ENCODE measurements at places on chromosomes 5 and 9.

DNA sequence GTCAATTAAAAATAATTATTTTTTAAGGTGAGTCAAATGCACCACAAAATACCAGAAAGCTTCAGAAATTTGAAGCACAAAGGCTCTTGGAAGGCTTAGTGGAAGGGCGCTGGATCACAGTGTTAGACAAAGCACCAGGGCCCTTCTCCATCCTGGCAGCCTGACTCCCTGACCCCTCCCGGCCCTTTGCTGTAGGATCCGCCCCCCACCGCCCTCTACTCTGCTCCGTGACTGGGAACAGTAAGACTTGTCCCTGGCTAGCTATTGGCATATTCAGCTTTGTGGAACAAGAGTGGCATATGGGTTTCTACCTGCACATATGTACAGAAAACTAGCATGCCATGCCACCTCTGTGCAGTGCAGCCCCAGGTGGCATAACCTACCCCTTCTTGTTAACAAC lies 222.1 kb downstream of the SYK start:
- DNase-seq: no peak

GRCh38 chr9:14478175-14479162 lies 164.5 kb upstream of the NFIB start:
- DNase-seq: no peak

DNA sequence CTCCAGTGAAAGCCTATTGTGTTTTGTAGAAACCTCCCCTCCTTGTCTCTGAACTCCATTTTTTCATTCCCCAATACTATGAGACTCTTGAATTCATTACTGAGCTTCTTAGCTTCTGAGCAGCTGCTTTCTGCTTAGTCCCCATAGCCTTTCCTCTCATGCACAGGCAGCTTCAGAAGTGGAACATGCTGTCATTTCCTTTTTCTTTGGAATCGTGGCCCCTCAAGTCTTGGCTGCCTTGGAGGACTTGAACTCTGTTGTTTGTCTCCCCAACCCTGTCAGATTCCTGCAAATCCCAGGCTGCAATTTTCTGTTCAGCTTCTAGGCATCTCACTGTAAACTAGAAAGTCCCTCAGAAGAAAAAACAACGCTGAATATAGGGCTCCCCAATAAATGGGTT lies 268.5 kb downstream of the ARRDC3 start:
- DNase-seq: no peak

DNA sequence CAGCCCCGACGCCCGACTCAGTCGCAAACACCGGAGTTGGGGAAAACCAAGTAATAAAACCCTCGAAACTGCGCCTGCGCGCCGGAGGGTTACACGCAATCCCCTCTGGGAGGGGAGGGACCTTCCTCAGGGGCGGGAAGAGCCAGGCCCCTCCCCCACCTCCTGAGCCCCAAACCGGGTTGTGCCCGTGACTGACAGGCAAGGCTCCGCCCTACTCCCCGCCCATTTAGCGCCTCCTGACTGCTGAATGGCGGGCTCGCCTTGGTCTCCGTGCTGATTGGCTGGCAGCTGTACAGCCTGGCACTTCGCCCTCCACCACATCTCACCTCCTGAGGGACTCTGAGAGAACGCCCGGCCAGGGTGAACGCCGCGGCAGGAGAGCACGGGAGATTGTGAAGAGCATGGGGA lies at the start of gene PRDM9:
Gene PRDM9 (plus strand): TSS at position 332 of the 408 bp plus-strand sequence. CDS start 1,425 bp downstream, outside the sequence.
- DNase-seq: peak; percentile 96

- DNase-seq: no peak
Observed at GRCh38 chr9:9754186-9754585, 858.6 kb downstream of the PTPRD start.

- DNase-seq: peak; percentile 62
Observed at GRCh38 chr5:68459093-68459809, 243.7 kb downstream of the PIK3R1 start.

GRCh38 chr9:71729816-71730526 lies 38.3 kb downstream of the CEMIP2 start:
- DNase-seq: no peak

- no peak for DNase-seq
Observed at GRCh38 chr5:132205385-132206125, 22.1 kb downstream of the P4HA2 start.

- DNase-seq: no peak
Observed at GRCh38 chr9:11158676-11159075, 545.9 kb upstream of the PTPRD start.

GRCh38 chr5:32390819-32391591 lies 53.5 kb downstream of the ZFR start:
- no peak for DNase-seq

- no peak for DNase-seq
Observed at GRCh38 chr9:5626727-5627634, 1.9 kb upstream of the RIC1 start.

DNA sequence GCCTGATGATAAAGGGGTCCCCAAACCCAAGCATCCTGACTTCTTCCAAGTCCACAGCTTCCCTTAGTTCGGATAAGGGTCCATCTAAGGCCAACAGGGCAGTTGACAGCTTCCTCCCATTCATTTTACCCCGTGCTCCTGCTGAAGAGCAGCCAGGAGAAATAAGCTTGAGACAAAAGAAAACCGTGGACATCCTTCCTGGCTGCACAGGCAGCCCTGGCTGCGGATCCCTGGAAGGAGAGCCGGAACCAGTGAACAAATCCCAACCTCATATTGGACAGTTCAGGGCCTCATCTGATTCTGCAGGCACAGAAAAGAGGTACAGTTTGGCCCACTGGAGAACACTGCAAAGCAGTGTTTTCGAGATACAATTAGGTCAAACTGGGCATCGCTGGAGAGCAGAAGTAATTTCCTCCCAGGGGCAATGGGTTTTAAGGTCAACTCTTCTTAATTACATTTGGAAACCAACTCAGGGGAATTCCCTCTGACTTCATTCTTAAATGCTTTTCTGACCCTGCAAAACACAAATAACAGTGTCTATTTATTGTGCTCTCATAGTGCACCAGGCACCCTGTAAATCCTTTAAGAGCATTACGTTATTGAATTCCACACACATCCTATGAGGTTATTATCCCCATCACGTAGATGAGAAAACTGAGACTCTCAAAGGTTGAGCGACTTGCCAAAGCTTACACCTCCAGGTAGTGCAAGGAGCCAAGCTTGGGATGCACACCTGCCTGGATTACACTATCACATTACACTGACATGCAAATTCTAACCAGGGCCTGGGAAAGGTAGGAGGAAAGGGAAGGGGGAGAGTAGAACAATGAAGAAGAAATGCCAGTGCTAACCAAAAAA lies 21.2 kb downstream of the ADAM19 start:
- no peak for DNase-seq

DNA sequence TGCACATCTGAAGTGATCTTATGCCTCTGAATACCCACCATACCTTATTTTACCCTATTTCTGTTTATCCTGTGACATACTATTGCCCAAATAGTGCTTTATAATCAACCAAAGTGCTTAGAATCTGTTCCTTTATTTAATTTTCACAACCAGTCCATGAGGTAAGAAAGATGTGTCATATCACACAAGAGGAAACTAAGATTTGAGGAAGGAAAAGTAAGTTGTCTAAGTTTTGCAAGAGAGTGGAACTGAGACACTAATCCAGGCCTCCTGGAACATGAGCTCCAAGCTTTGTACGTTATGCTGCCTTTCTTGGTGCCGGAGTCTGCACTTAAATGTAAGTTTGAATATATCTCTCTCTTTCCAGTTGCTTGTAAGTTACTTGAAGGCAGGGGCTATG lies 17.2 kb downstream of the KDM3B start:
- no peak for DNase-seq

DNA sequence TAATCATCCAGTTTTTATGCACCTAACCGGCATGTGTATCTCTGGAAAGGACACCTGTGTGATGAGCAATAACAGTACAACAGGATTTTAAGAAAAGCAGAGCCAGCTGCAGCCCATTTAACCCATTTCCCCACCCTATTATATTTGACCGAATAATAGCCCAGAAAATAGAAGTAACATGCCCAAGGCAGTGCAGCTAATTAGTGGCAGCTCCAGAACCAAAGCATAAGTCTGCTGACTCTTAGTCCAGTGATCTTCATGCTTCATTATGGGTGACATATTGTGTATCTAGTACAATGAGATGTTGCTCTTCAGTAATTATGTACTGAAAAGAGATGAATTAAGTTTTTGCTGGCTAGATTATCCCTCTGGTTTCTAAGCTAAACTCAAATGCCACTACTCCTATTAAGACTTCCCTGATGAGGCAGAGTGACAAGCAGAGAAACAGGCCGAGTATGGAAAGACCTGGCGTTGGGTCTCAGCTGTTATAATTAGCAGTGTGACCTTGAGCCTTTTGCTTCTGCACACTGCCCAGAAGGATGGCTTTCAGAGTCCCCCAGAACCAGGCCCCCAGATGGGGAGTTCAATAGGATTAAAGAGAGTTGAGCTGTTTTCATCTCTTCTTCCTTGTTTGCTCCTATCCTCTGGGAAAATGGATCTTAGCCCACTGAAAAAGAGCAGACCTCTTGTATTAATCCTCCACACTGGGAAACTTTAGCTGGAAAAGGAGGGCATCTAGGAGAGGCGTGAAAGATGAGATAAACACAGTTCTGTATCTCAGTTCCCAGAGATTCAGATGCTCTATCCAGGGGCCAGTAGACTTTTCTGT lies 10.8 kb upstream of the C1QTNF3 start:
- DNase-seq: no peak

DNA sequence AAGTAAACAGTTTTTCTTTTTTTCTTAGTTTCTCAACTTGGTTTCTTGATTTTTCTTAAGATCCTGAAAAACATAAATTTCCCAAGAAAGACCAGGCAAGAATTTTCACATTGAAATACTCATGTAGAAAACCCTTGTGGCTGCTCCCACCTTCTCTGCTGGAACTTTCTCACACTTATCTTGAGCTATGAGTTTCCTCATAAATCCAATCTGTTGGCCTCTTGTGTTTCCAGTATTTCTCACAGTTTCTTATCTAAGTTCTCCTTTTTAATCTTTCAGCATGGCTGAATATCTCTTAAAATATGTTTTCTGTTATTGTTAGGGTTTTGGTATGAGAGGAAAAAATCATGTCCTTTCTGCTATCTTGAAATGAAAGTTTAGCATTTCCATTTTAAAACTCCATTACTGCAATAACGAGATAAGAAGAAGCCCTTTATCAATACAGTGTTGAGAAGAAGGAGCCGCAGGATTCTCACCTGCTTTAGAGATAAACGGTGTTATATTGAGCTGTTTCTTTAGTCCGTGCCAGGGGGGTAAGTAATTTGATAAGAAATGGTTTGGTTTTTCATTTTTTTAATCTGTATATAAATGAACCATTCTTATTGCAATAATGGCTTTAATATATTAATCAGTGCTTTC lies 89.3 kb downstream of the ALDH1A1 start:
- no peak for DNase-seq

DNA sequence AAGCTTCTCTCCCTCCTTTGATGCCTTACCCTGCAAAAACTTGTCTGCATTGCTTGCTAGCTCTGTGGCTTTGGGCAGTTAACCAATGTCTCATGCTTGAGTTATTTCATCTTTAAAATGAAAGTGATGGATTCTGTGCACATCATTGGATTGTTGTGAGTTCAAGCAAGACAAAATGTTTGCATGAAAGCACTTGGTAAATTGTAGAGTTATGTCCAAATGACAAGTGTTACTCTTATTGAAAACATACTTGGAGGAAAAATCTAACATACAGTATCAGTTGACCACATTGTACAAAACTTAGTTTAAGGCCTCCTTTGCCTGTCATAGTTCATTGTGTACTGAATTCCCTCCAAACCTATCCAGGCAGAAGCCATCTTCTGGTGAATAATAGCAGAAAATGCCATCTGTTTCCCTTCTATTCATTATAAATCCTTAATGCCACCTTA lies 30.0 kb downstream of the TGFBR1 start:
- no peak for DNase-seq

DNA sequence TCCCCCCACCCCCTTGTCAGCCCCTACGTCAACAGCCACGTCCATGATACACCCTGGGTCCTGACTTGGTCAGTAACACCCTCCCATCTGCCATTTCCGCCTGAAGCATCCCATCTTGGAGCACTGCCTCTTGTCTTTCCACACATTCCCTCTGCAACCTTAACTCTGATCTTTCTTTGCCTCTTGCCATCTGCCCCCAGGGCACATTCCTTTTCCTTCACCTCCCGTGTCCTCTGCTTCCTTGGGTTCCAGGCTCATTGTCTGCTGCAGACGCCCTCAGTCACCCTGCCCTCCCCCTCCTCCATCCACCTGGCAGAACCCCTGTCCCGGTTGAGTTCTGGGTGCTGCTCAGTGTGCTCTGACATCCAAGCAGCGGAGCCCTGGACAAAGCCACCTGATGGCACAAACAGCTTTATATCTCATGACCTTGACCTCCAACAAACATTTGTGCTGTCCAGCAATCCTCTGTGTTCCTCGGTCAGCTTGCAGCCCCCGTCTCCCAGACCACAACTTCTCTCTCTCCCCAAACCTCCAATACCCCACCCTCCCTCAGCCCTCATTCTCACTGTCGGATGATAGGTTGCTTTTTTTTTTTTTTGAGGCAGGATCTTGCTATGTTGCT lies 97.7 kb upstream of the IER5L start:
- no peak for DNase-seq

DNA sequence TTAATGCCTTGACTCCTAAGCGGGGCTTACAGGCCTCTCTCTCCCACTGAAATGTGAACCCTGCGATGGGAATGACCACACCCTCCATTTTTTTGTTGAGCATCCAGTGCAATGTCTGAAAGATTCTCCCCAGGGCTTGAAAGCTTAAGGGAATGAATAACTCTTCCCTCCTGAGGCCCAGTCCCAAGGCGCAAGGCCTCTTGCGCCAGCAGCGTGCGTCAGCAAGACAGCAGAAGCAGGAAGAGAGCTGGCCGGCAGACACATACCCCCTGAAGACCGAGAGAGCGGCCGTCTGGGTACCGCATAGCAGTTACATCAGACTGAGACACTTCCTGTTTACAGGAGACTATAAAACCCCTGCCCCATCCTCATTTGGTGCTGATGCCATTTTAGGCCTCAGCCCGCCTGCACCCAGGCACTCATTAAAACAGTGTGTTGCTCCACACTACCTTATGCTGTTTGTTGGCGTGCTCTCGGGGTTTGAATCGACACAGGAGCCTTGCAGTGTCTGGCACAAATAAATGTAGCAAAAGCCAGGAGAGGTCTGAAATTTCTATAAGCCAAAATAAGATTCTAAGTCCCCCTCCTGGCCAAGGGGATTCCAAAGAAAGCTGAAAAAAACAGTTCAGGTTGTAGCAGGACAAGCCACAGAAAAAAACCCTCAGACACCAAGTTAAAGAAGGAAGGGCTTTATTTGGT lies 62.3 kb downstream of the GDNF start:
- DNase-seq: no peak

DNA sequence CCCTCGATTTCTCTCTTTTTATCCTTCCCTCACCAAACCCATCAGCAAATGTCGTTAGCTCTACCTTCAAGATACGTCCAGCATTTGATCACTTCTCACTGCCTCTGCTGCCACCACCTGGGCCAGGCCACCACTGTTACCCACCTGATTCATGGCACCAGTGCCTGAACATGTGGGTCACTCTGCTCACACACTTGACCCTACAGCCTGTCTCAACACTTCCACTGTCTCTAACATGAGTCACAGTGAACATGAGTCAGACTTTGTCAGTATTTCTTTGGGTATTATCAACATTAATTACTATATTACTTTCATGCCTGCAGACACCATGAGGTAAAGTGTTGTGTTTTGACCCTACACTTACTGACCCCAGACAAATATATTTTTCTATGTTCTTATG lies 19.6 kb downstream of the SLC24A2 start:
- DNase-seq: no peak

GRCh38 chr9:97572196-97572891 lies 60.8 kb downstream of the TSTD2 start:
- no peak for DNase-seq

- DNase-seq: peak; percentile 58
Observed at GRCh38 chr9:18208166-18209059, 265.5 kb upstream of the ADAMTSL1 start.

GRCh38 chr5:30959238-30959637 lies 234.2 kb upstream of the CDH6 start:
- DNase-seq: no peak

All from T47D (cell line).